Thyroid gland (tissue), 4 donors: ENCODE measurements at places on chromosomes 3 and 15. TPM values are rescaled to one million over a fixed set of nuclear protein-coding genes. Genes with fewer than 3 reads are reported as not detected.
A peak's percentile ranks its signal among the peaks of the same experiment; 100 is the strongest.

Gene CFAP44
- 15.6 TPM for total RNA-seq

DNA sequence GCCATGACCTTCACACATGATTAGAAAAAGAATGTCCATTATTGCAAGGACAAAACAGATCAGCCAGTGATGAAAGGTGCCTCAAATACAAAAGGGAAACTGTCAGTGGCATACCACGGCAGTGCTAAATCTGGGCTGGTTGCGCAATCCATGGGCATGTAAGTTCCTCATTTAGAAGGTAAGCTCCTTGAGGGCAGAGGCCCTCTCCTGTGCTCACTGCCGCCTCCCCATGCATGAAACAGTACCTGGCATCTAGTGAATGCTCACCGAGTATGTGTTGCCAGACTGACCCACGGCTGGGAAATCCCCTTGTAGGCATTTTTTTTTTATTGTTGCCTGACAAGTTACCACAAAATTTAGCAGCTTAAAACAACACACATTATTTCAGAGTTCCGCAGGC, 312.1 kb upstream of the CHRM5 start:
- H3K4me1 ChIP-seq: peaks cover 13% of the 10 kb centered on the region
- H3K4me3 ChIP-seq: no peak overlapping the region
- H3K27ac ChIP-seq: no peak overlapping the region
- H3K27me3 ChIP-seq: no peaks in the 10 kb centered on the region

GRCh38 chr3:22536541-22536940, 666.6 kb upstream of the UBE2E2 start:
- no peaks in the 10 kb centered on the region for H3K4me1 ChIP-seq
- DNase-seq: no peak
- no peak overlapping the region for H3K4me3 ChIP-seq
- H3K27me3 ChIP-seq: no peaks in the 10 kb centered on the region

Gene HDDC3
- 25.7 TPM for total RNA-seq

- H3K4me1 ChIP-seq: no peaks in the 10 kb centered on the region
- H3K27ac ChIP-seq: no peak overlapping the region
- no peak for DNase-seq
- H3K4me3 ChIP-seq: no peak overlapping the region
- H3K36me3 ChIP-seq: no peaks in the 10 kb centered on the region
Observed at GRCh38 chr3:139481116-139481515, 4.8 kb upstream of the RBP2 start.

GRCh38 chr3:171874879-171875278, 31.7 kb downstream of the TMEM212 start:
- H3K4me1 ChIP-seq: peaks cover 31% of the 10 kb centered on the region
- H3K4me3 ChIP-seq: no peak overlapping the region
- no peaks in the 10 kb centered on the region for H3K36me3 ChIP-seq
- H3K27ac ChIP-seq: peak overlapping the region; percentile 77

DNA sequence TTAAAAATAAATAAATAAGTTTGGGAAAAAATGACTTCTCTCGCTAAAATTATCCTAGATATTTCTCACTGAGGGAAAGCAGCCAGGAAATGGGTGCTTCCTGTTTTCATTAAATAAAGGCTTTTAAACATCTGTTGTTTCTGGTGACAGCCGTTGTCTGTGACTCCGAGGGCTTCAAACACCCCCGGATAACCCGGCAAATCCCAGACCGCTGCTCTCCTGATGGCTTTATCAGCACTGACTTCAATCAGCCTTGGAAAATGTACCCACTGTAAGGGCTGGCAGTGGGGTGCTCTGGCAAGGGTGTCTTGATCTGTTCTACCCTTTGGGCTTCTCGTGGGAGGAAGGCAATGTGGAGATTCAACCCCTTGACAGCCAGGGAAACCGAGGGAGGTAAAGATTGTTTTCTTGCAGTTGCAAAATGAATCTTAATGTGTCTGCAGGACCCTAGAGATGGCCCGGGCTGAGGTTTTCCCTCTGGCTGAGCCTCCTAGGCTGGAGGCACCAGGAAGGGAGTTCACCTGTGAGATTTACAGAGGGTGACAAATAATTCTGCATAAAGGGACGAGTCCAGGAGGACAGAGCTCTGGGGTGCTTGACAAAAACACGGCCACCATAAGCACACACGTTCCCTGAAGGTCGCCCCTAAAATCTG, 33.6 kb upstream of the SEC13 start:
- H3K4me3 ChIP-seq: no peak overlapping the region
- H3K36me3 ChIP-seq: no peaks in the 10 kb centered on the region
- DNase-seq: no peak
- H3K27me3 ChIP-seq: no peaks in the 10 kb centered on the region

Gene BSN
- 1.2 TPM for total RNA-seq

Gene AQR
- 27.9 TPM for total RNA-seq

GRCh38 chr3:194134231-194134756, 1.7 kb upstream of the HES1 start:
- H3K36me3 ChIP-seq: peaks cover 4% of the 10 kb centered on the region
- H3K4me3 ChIP-seq: peak overlapping the region; percentile 47
- H3K4me1 ChIP-seq: peaks cover 32% of the 10 kb centered on the region
- peak; percentile 67 for DNase-seq

GRCh38 chr3:119570229-119570628, 9.1 kb upstream of the ADPRH start:
- no peaks in the 10 kb centered on the region for H3K27me3 ChIP-seq
- no peaks in the 10 kb centered on the region for H3K4me1 ChIP-seq
- DNase-seq: no peak
- no peak overlapping the region for H3K27ac ChIP-seq
- no peaks in the 10 kb centered on the region for H3K36me3 ChIP-seq

DNA sequence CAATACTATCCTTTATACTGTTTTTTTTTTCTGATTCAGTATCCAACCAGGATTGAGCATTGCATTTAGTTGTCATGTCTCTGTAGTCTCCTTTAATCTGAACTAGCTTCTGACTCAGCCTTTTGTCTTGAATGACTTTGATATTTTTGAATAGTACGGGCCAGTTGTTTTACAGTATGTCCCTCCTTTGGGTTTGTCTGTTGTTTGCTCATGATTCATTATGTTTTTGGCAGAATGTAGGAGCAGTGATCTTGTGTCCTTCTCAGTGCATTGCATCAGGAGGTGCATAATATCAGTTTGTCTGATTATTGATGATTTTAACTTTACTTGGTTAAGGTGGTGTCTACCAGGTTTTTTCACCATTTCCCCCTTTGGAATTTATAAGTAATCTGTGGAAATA, 20.5 kb downstream of the EXOG start:
- no peaks in the 10 kb centered on the region for H3K4me1 ChIP-seq
- H3K4me3 ChIP-seq: no peak overlapping the region
- no peak for DNase-seq
- no peak overlapping the region for H3K27ac ChIP-seq
- H3K27me3 ChIP-seq: no peaks in the 10 kb centered on the region
- peaks cover 14% of the 10 kb centered on the region for H3K36me3 ChIP-seq

GRCh38 chr3:123872621-123873020, 11.5 kb downstream of the MYLK start:
- no peaks in the 10 kb centered on the region for H3K36me3 ChIP-seq
- H3K4me3 ChIP-seq: no peak overlapping the region
- H3K4me1 ChIP-seq: no peaks in the 10 kb centered on the region
- H3K27me3 ChIP-seq: no peaks in the 10 kb centered on the region

GRCh38 chr15:32683906-32684584, 33.8 kb upstream of the GREM1 start:
- no peaks in the 10 kb centered on the region for H3K36me3 ChIP-seq
- peak overlapping the region; percentile 66 for H3K27ac ChIP-seq
- no peak overlapping the region for H3K4me3 ChIP-seq
- H3K4me1 ChIP-seq: peaks cover 13% of the 10 kb centered on the region

DNA sequence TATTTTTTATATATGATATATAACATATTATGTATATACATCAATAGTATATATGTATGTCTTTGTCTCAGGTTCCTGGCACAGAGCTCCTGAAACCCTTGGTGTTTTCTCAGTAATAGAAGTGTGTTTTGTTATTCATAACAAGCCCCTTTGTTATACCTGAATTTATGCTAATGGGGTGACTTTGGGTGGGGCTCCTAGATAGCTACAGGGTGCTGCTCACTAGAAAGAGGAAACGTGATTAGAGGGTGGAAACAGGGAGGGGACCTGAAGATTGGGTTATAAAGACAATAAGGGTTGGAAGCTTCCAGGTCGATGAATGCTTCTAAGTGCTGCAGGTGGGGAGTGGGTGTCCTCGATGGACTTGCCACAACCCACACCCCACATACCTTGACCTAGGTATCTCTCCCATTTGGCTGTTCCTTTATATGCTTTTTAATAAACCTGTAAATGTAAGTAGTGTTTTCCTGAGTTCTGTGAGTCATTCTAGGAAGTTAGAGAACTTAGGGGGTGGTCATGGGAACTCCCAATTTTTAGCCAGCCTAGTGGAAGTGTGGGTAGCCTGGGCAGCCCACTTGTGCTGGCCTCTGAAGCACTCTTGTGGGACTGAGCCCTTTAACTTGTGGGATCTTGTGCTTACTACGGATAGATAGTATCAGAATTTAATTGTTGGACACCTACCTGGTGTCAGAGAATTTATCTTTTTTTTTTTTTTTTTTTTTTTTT, 36.9 kb upstream of the C15orf39 start:
- no peak for DNase-seq
- no peak overlapping the region for H3K27ac ChIP-seq
- H3K4me3 ChIP-seq: no peak overlapping the region
- H3K27me3 ChIP-seq: no peaks in the 10 kb centered on the region
- no peaks in the 10 kb centered on the region for H3K4me1 ChIP-seq
- H3K36me3 ChIP-seq: no peaks in the 10 kb centered on the region

DNA sequence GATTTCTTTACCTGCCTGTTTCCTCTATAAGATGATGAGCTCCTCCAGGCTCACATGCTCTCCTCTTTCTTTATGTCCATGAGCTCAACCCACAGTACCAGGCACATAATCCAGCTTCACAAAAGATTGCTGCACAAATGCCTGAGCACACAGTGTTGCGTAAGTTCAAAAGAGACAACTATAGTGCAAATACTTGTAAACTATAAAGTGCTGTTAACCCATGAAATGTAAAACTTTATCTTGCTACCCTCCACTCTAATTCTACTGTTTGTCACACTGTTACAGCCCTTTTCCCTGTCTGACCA, 101.0 kb upstream of the LPP start:
- no peaks in the 10 kb centered on the region for H3K36me3 ChIP-seq
- no peak overlapping the region for H3K4me3 ChIP-seq
- H3K27me3 ChIP-seq: no peaks in the 10 kb centered on the region
- no peak for DNase-seq

GRCh38 chr3:88987776-88988175, 119.6 kb upstream of the EPHA3 start:
- H3K27me3 ChIP-seq: no peaks in the 10 kb centered on the region
- no peak overlapping the region for H3K27ac ChIP-seq
- H3K4me1 ChIP-seq: no peaks in the 10 kb centered on the region

DNA sequence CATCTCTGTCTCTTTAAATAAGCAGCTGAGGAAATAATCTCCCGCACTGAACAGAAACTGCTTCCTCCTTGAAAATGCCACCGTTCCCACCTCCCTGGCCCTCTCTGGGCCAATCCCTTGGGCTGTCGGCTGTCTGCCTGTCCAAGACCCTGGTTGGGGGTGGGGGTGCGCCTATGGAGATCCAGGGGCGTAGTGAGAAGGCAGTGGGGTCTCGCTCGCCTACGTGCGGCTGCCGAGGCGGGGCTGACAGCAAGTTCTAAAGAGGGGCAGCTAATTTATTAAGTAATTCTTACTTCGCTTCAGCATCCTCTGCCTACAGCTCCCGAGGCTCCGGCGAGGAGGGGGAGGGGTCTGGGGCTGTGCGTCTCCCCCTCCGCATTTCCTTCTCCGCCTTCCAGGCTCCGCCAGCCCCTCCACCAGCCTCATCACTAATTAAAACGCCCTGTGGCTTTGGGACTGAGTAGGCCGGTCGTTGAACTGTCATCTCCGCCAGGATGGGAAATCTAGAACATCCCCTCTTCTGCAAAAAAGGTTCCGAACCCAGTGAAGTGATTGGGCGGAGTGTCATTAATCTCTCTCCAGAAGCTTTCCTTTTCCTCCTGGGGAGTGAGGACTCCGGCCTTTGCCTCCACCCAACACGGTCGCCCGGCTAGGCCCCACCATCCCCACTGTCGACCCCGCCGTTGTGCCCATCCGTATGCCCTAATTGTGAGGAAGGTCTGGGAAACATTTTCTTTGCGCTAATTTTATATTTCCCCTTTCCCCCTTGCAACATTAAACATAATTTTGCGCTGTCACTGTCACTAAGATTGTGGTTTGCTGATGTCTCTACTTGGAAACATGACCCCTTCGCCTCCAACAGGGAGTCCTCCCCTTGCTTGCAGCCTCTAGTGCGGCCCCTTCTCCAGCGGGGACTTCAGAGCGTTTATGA, 16.9 kb downstream of the NR2F2 start:
- H3K27ac ChIP-seq: peak overlapping the region; percentile 97
- no peak for DNase-seq
- no peaks in the 10 kb centered on the region for H3K36me3 ChIP-seq
- H3K4me3 ChIP-seq: no peak overlapping the region

Gene SNTN
- total RNA-seq: not detected

DNA sequence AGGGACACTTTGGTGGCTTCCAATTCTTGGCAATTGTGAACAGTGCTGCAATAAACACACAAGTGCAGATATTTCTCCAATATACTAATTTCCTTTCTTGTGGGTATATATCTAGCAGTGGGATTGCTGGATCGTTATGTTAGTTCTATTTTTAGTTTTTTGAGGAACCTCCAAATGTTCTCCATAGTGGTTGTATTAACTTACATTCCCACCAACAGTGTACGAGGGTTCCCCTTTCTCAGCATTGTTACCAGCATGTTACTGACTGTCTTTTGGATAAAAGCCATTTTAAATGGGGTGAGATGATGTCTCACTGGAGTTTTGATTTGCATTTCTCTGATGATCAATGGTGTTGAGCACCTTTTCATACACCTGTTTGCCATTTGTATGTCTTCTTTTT, 92.8 kb downstream of the DAPK2 start:
- H3K27me3 ChIP-seq: no peaks in the 10 kb centered on the region
- no peak overlapping the region for H3K27ac ChIP-seq
- peaks cover 6% of the 10 kb centered on the region for H3K4me1 ChIP-seq
- no peaks in the 10 kb centered on the region for H3K36me3 ChIP-seq

Gene MRAS
- 56.4 TPM for total RNA-seq

- H3K36me3 ChIP-seq: peaks cover 3% of the 10 kb centered on the region
- no peak overlapping the region for H3K27ac ChIP-seq
- peaks cover 21% of the 10 kb centered on the region for H3K4me1 ChIP-seq
- no peak for DNase-seq
Observed at GRCh38 chr3:32136703-32137102, 30.3 kb downstream of the GPD1L start.

Gene ALDH1L1
- total RNA-seq: 2.1 TPM

Gene MME
- 9.1 TPM for total RNA-seq

Gene SEMA3G
- 8.2 TPM for total RNA-seq
